Osteoblast (primary cell): ENCODE measurements at places on chromosomes 12 and 14. TPM values are rescaled to one million over a fixed set of nuclear protein-coding genes. Genes with fewer than 3 reads are reported as not detected.

- H3K4me1 ChIP-seq: peaks cover 19% of the 10 kb centered on the region
- no peak overlapping the region for H3K4me3 ChIP-seq
- no peaks in the 10 kb centered on the region for H3K36me3 ChIP-seq
Observed at GRCh38 chr12:1319212-1319611, 275.2 kb downstream of the FBXL14 start.

DNA sequence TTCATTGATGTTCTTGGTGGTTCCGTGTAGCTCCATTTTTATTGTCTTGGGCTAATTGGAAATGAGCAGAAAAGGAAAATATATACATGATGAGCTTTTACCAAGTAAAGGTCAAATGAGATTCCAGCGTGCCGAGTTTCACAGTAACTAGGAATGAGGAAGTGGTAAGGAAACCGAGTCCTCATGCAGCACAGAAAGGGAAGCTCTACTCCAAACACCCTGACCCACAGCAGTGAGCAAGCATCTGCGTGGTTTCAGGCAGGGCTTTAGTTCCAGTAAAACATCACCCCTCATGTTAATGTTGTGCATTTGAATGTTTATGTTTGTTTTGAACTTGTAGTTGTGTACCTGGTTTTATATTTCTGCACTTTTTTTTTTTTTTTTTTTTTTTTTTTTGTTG is 208.0 kb downstream of the SLC41A2 start:
- no peaks in the 10 kb centered on the region for H3K36me3 ChIP-seq
- H3K4me3 ChIP-seq: no peak overlapping the region
- no peak for DNase-seq

GRCh38 chr14:65261425-65261920 is 151.1 kb upstream of the FUT8 start:
- H3K27me3 ChIP-seq: no peaks in the 10 kb centered on the region
- H3K36me3 ChIP-seq: no peaks in the 10 kb centered on the region
- no peak overlapping the region for H3K27ac ChIP-seq
- peaks cover 17% of the 10 kb centered on the region for H3K4me1 ChIP-seq
- no peak overlapping the region for H3K4me3 ChIP-seq

- peaks cover 6% of the 10 kb centered on the region for H3K4me1 ChIP-seq
- no peak for DNase-seq
- H3K36me3 ChIP-seq: no peaks in the 10 kb centered on the region
- H3K27ac ChIP-seq: no peak overlapping the region
- H3K4me3 ChIP-seq: no peak overlapping the region
Observed at GRCh38 chr12:25377469-25378177, 126.9 kb upstream of the KRAS start.

DNA sequence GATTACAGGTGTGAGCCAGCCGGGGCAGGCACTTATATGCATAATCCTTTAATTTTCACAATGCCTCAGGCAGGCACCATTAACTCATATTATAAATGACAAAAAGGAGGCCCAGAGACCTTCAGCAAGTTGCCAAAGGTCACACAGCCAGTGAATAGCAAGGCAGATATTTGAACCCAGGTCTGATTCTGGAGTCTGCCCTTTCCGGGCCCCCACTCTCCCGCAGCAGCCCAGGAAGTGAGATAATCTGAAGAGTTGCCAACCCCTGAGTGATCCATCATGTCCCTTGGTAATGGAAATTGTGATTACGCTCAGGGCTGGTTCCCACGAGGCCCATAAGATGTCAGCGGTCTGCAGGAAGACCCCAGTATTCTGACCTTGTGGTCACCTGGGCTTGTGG is 95.3 kb upstream of the MED13L start:
- no peaks in the 10 kb centered on the region for H3K36me3 ChIP-seq
- no peak overlapping the region for H3K4me3 ChIP-seq
- peaks cover 30% of the 10 kb centered on the region for H3K4me1 ChIP-seq
- no peak overlapping the region for H3K27ac ChIP-seq
- no peaks in the 10 kb centered on the region for H3K27me3 ChIP-seq

DNA sequence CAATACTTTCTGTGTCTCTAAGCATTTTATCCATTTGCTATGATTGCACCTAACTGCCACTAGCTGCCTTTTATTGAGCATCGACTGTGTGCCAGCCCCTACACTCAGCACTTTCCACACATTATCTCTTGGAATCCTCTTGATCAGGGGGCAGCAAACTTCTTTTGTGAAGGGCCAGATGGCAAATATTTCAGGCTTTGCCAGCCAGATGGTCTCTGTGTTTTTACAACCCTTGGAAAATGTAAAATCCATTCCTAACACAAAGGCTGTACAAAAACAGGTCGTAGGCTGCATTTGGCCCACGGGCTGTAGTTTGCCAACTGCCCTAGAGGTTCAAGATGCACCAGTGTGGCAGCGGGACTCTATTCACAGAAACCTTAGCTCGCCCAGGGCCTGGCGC is 19.5 kb downstream of the FOXN4 start:
- no peaks in the 10 kb centered on the region for H3K27me3 ChIP-seq
- H3K4me3 ChIP-seq: no peak overlapping the region
- H3K4me1 ChIP-seq: no peaks in the 10 kb centered on the region
- no peaks in the 10 kb centered on the region for H3K36me3 ChIP-seq
- peak; percentile 62 for DNase-seq

SLC6A15 gene
- under 0.01 TPM in 1 of 2 replicates, not detected in the other for total RNA-seq

NID2 gene
- total RNA-seq: 138 and 141 TPM in 2 replicates

GRCh38 chr14:82689948-82690347 is 1156.3 kb upstream of the SEL1L start:
- no peak overlapping the region for H3K4me3 ChIP-seq
- no peak overlapping the region for H3K27ac ChIP-seq
- no peaks in the 10 kb centered on the region for H3K4me1 ChIP-seq
- DNase-seq: no peak
- H3K36me3 ChIP-seq: no peaks in the 10 kb centered on the region

ASCL1 gene
- total RNA-seq: not detected in 2 replicates

SAMD15 gene
- total RNA-seq: 4.0 and 6.2 TPM in 2 replicates

CLEC14A gene
- total RNA-seq: 0.29 TPM in 1 of 2 replicates, not detected in the other

- no peak overlapping the region for H3K27ac ChIP-seq
- no peaks in the 10 kb centered on the region for H3K27me3 ChIP-seq
- peaks cover 16% of the 10 kb centered on the region for H3K4me1 ChIP-seq
- DNase-seq: peak; percentile 51
- H3K36me3 ChIP-seq: no peaks in the 10 kb centered on the region
- no peak overlapping the region for H3K4me3 ChIP-seq
Observed at GRCh38 chr14:93957751-93958566, 18.4 kb downstream of the ASB2 start.

DNA sequence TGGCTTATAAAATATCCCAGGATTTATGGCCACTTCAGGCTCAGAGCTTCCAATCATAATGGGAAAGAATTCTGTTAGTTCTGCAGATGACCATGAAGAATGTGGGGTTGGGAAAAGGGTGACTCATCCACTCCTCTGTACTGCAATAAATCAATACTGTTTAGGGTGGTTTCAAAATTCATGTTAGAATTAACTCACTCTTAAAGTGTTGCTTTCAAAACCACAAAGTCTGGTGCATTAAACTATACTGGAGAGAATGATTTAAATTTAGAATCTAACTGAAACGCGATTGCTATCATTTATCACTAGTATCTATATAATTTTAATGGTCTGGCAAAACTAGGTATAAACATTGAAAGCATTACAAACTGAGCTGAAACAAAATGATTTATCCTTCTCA is 798 bp downstream of the CCDC198 start:
- no peak for DNase-seq
- no peak overlapping the region for H3K4me3 ChIP-seq
- H3K27ac ChIP-seq: no peak overlapping the region
- H3K4me1 ChIP-seq: peaks cover 10% of the 10 kb centered on the region

- H3K4me3 ChIP-seq: no peak overlapping the region
- H3K36me3 ChIP-seq: no peaks in the 10 kb centered on the region
- no peak for DNase-seq
- H3K27ac ChIP-seq: no peak overlapping the region
- H3K27me3 ChIP-seq: no peaks in the 10 kb centered on the region
- no peaks in the 10 kb centered on the region for H3K4me1 ChIP-seq
Observed at GRCh38 chr12:128458301-128458974, 191.5 kb downstream of the TMEM132C start.

DNA sequence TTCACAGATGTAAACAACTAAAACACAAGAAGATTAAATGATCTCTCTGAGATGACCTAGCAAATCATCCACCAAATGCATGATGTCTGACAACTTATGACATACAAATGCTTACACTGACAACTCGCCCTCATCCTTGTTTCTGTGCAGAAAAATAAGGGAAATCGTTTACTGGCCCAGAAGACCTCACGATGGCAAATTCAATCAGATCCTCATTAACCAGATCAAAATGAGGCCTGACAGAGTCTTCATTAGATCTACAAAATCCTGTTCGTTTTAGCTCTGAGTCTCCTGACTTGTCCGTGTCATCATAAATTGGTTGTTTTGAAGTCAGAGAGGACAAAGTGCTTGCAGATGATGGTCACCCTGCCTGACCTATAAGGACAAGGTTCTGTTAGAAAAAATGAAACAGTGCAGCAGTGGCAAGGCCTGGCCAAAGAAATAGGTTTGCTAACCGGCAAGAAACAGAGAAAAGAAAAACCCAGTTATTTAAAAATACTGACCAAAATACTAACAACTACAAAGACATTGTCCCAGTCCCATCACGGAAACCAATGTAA is 109.5 kb downstream of the BTG1 start:
- no peak overlapping the region for H3K27ac ChIP-seq
- H3K4me1 ChIP-seq: peaks cover 21% of the 10 kb centered on the region
- no peak for DNase-seq
- no peaks in the 10 kb centered on the region for H3K36me3 ChIP-seq

- H3K27me3 ChIP-seq: no peaks in the 10 kb centered on the region
- H3K4me1 ChIP-seq: no peaks in the 10 kb centered on the region
- no peaks in the 10 kb centered on the region for H3K36me3 ChIP-seq
- no peak for DNase-seq
Observed at GRCh38 chr14:29274890-29275596, 508.5 kb downstream of the FOXG1 start.

- no peaks in the 10 kb centered on the region for H3K27me3 ChIP-seq
- no peak for DNase-seq
- H3K4me3 ChIP-seq: no peak overlapping the region
- no peak overlapping the region for H3K27ac ChIP-seq
Observed at GRCh38 chr12:18467620-18468245, 206.4 kb downstream of the PIK3C2G start.

GDF11 gene
- total RNA-seq: 4.1 and 4.3 TPM in 2 replicates

WNT1 gene
- total RNA-seq: not detected in 2 replicates

COX8C gene
- total RNA-seq: not detected in 2 replicates

MIP gene
- not detected in 2 replicates for total RNA-seq

GRCh38 chr12:14188744-14189143 is 176.7 kb upstream of the ATF7IP start:
- no peak overlapping the region for H3K4me3 ChIP-seq
- no peaks in the 10 kb centered on the region for H3K4me1 ChIP-seq
- DNase-seq: no peak
- H3K27ac ChIP-seq: no peak overlapping the region
- H3K36me3 ChIP-seq: no peaks in the 10 kb centered on the region

DNA sequence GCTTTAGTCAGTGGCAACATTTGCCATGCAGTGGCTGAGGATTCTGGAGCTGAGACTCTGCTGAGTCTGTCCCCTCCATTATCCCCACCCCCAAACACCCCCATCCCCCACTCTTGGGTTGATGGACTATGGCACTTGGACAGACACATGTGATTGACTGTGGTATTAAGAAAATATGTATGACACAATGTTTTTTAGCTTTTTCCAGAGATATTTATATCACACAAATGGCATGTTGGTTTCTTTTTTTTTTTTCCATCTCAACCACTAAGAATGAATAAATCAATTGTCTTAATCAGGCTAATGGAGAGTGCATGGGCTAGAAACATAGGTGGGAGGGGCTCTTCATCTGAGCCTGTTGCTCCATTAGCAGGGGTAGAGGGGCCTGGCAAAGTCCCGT is 30.7 kb upstream of the MAP1LC3B2 start:
- peaks cover 47% of the 10 kb centered on the region for H3K4me1 ChIP-seq
- DNase-seq: no peak
- H3K36me3 ChIP-seq: no peaks in the 10 kb centered on the region

DNA sequence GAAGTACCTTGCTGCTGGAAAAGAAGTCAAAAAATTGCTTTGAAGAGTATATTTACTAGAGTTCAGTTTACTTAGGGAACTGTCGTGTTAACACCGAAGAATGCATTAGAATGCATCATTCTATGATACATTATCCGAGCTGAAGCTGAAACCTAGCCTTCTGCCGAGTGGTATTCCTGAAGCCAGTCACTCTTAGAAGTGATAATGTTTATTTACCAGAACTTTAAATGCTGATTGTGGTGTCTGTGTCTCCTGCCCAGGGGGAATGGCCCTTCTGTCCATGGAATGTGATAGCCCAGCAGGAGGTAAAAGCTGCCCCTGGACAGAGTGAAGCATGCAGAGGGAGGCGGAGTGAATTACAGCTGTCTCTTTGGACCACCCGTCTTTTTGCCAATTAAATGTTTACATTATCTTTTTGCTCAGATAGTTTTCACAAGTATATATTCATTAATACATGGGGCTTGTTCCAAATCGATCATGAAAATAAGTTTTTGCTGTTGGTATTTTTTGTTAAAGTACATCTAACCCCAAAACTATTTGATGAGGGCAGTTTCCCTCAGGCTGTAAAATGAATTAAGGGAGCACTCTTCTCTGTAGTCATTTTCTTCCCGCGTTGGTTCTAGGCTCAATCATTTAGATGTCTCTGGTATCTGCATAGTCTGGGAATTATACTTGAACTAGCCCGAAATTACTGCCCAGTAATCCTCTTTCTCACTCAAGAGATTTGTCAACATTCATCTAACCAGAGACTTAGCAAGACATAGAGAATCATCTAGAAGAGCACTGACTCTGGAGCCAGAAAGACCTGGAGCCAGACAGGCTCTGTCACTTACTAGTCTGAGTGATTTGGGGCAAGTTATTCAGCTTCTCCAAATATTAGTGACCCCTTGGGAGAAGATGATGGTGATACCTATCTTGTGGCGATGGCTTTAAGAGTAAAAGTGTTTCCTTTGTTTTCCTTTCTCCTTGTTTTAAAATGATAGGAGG is 147.6 kb downstream of the CRADD start:
- no peak overlapping the region for H3K4me3 ChIP-seq
- peak overlapping the region; percentile 54 for H3K27ac ChIP-seq
- H3K36me3 ChIP-seq: no peaks in the 10 kb centered on the region
- DNase-seq: no peak
- peaks cover 39% of the 10 kb centered on the region for H3K4me1 ChIP-seq
- no peaks in the 10 kb centered on the region for H3K27me3 ChIP-seq

- no peaks in the 10 kb centered on the region for H3K36me3 ChIP-seq
- H3K4me3 ChIP-seq: no peak overlapping the region
- H3K4me1 ChIP-seq: peaks cover 35% of the 10 kb centered on the region
- H3K27ac ChIP-seq: no peak overlapping the region
Observed at GRCh38 chr12:93126069-93126474, 197.0 kb upstream of the EEA1 start.

IL31 gene
- total RNA-seq: not detected in 2 replicates

- no peak overlapping the region for H3K27ac ChIP-seq
- no peak overlapping the region for H3K4me3 ChIP-seq
- no peaks in the 10 kb centered on the region for H3K27me3 ChIP-seq
- no peak for DNase-seq
Observed at GRCh38 chr12:16369156-16369555, 21.7 kb downstream of the MGST1 start.
